BJ (cell line): ENCODE measurements at places on chromosomes 4 and X.

- DNase-seq: no peak
Measured at GRCh38 chr4:8739317-8739716, 132.3 kb downstream of the HMX1 start.

DNA sequence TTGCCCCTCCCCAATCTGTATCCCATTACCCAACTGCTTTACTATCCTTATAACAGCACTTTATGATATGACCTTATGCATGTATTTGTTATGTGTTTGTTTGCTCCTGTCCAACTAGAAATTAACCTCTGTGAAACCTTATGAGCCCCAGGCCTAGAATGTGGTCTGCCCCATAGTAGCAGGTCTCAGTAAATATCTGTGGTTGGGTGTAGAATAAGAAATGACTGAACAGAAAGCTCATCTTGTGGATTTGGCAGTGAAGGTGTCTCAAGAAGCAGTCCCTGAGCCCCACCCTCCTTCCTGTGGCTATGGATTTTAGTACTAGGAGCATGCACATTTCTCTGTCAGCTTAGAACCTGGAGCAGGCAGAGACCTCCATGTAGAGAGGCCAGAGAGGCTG, 229.0 kb upstream of the LCORL start:
- DNase-seq: no peak

GRCh38 chr4:62656006-62656405, 1455.9 kb downstream of the ADGRL3 start:
- DNase-seq: no peak

- DNase-seq: peak; percentile 81
Measured at GRCh38 chr4:86834901-86835300, 14.3 kb downstream of the SLC10A6 start.

DNA sequence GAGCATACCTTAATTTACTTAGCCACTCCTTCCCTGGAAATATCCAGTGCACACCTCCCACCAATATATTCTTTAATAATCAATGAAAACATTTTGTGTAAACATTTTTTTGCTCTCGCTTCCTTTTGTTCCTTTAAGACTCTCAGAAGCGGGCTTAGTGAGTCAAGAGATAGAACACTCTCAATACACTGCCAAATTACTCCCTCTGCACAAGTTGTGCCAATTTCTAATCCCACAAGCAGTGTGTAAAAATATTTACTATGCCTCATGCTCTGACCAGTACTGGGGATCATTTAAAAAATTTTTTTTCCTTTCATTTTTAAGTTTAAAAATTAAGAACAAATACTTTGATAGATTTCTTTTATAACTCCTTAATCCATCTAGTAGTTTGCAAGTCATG, 5.1 kb downstream of the MORF4L2 start:
- no peak for DNase-seq

DNA sequence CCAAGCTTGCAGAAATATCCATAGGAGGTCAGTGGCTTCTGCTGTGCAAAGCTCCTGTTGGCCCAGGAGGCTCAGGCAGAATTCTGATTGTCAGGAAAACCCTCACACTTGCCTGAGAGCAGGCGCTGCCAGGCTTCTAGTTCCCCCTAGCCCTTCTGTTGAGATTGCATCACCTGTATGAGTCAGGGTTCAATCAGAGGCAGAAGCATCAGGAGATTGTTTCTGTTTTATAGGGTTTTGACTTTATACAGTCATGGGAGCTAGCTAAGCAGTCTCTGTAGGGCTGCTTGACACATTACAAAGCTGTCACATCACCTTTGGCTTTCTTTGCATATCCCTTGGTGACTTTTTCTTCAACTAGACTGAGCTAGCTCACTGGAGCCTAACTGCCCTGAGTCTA, 27.8 kb downstream of the DIPK2B start:
- DNase-seq: no peak

DNA sequence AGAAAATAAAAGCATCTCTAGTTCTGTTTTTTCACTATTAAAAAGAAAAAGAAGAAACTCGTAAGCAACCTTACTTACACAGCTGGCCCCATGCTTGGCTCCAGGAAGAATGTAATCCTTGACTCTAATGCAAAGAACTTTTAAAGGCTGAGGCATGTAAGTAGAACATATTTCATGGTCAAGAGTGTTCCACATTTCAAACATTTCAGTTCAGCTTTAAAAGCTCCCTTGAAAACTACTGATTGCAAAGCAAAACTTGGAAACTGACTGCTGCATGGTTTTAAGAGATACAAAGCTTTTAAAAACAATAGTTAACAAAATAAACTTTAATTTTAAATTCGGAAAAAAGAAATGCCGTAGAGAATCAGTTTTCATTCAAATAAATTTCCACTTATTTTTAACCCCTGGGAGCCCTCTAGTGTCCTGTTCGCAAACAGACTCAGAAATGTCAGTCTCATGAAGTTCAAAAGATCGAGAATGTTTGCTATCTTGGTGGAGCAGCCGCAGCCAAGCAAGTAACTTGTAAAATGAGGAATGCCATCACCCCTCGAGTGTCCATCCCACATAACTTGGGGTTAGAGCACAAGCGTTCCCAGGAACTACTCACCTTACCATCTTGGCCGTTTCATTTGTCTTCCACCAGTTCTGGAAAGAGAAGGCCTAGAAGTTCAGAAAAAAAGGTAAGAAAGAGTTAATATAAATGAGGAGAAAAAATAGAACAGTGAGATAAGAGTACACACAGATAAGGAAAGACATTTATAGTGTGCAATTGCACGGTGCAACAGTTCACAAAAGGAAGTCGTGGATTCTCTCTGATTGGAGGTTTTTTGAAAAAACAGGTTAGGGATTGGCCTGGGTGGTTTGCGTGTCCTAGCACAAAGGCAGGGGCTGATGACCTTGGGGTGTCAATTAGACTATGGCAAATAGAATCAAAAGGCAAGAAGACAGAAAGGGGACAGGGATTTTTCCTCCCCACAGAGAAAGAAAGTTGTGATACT, at the start of gene GASK1B:
GASK1B (minus strand) TSS at position 765 of the 998 bp plus-strand sequence. CDS start 1,650 bp downstream, outside the sequence.
- DNase-seq: no peak

GRCh38 chr4:123776267-123776666, 379.7 kb downstream of the SPRY1 start:
- DNase-seq: no peak

- no peak for DNase-seq
Measured at GRCh38 chr4:134465417-134465816, 263.8 kb upstream of the PABPC4L start.

DNA sequence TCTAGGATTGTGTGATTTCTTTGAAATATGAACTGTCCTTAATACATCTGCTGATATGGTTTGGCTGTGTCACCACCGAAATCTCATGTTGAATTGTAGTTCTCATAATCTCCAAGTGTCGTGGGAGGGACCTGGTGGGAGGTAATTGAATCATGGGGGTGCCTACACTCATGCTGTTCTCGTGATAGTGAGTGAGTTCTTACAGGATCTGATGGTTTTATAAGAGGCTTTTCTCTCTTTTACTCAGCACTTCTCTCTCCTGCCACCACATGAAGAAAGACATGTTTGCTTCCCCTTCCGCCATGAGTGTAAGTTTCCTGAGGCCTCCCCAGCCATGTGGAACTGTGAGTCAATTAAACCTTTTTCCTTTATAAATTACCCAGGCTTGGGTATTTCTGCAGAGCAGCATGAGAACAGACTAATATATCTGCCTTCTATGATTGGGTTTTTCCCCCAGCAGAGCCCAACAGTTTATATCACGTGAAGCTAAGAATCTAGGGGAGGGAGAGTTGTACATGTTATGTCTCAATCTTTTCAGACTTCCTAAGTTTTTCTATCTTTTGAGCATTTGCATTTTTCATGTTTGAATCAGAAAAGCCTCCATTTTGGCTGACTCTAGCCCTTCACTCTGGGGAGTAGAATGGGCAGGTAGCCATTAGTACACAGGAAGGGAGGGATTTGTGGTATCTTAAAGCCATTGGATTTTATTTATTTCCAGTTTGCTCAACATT, 58.9 kb downstream of the PLAC1 start:
- peak; percentile 32 for DNase-seq

- no peak for DNase-seq
Measured at GRCh38 chr4:15934259-15934658, 4.3 kb downstream of the FGFBP1 start.

- DNase-seq: no peak
Measured at GRCh38 chr4:86014599-86014998, 345.3 kb downstream of the MAPK10 start.

GRCh38 chr4:18291256-18291655, 269.7 kb upstream of the LCORL start:
- DNase-seq: no peak
